Muscle of leg (tissue), 16 donors: ENCODE measurements at places on chromosomes 11 and 22. TPM values are rescaled to one million over a fixed set of nuclear protein-coding genes. Genes with fewer than 3 reads are reported as not detected.
A peak's percentile ranks its signal among the peaks of the same experiment; 100 is the strongest.

CCDC157 gene
- total RNA-seq, result 0.89 TPM

OR51E2 gene
- total RNA-seq, result 0.53 TPM

HEPHL1 gene
- not detected for total RNA-seq

PRR33 gene
- total RNA-seq, result 2.0 TPM

VSIG10L2 gene
- total RNA-seq, result 0.27 TPM

FOXR1 gene
- not detected for total RNA-seq

GRCh38 chr11:115745066-115745465 is 240.9 kb upstream of the CADM1 start:
- no peak for DNase-seq

- no peak for DNase-seq
These were observed 29.1 kb upstream of the CACNG2 start for GRCh38 chr22:36732609-36733008.

DNA sequence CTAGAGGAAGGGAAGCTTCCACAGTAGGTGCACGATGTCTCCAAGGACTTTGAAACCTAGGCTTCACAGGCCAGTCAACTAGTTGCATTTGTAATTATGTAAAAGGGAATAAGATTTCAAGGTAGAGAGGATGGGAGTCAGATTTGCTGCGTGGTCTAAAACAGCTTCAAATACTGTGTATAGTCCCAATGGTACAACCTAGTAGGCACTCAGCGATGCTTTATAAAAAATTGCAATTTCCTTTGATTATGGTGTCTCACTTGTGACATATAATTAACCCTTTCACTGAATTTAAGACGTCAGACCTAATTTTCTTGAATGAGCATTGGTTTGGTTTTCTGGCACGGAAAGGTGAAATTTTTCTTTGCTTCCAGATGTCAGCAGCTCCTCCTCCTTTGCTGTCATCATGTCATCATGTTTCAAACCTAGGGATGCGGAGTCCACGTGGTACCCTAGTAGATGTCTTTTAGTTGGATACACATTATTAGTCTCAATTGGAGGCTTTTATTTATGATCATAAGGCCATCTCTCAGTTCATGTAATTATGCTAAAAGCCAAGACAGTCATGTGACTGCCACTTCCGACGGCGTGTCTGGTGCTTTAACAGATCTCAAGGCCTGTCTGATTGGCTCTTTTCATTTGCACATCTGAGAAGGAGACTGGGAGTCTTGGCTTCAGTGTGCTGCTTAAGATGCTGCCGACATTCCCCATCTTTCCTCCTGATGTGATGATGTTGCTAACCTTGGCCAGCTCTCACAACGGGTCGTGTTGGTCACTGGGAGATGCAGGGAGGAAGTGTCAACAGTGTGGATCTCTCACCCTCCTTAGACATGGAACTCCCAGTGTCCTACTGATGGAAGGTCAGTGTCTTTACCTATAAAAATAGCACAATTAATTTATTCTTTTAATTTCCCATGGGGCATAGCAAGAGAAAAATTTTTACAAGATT is 134.0 kb downstream of the HIPK3 start:
- no peak for DNase-seq

GRCh38 chr11:36471577-36471976 is 38.5 kb downstream of the TRAF6 start:
- DNase-seq, result no peak

GRCh38 chr11:6606471-6607189 is 3.1 kb downstream of the ILK start:
- peak; percentile 98 for DNase-seq

GRCh38 chr11:80868831-80869230 is 1428.0 kb upstream of the TENM4 start:
- DNase-seq, result no peak

GRCh38 chr11:382081-382629 is 11.9 kb upstream of the PKP3 start:
- DNase-seq, result no peak

DNA sequence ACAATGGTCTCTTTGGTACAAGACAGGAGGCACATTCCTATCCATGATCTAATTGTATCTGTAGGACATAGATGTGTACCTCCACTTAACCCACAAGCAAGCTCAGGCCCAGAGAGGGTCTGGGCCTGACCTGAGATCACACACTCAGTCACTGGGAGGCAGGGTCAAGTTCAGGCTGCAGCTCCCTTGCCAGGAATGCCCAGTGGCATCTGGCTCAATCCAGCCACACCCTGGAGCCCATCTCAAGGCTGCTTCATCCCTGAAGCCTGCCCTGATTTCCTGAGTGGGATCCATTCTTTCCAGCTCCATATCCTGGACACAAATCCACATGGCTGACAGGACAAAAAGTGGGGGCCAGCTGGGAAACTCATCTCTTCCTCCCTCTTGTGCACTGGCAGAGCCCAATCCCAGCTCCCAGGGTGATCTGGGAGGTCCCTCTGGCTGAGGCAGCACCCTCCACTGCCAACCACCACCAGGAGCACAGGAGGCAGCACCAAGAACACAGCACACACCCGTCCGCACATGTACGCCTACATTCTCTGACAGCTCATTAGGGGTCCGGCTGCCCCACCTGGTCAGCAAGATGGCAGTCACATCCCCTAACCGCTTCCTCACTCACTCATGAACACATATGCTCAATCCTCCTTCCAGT is 39.2 kb upstream of the KLHL35 start:
- no peak for DNase-seq

GRCh38 chr11:91981995-91982394 is 242.6 kb upstream of the FAT3 start:
- peak; percentile 71 for DNase-seq

DNA sequence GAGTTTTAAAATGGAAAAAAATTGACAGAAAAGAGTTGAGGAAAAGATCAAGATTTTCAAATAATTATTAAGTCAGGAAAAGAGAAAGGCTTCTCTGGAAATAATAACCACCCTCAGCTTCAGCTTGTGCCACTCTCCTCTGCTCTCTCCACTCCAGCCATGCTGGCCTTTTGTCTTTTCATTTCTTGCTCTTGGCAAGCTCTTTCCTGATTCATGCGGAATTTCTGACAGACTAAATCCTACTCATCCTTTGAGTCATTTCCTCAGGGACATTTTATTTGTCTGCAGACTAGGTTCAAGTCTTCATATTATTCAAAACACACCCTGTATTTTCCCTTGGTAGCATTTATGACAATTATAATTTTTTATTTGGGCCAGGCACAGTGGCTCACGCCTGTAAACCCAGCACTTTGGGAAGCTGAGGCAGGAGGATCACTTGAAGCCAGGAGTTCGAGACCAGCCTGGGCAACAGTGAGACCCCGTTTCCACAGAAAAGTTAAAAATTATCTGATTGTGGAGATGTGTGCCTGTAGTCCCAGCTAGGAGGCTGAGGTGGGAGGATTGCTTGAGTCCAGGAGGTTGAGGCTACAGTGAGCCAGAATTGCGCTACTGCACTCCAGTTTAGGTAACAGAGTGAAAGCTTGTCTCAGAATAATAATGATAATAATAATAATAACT is 7.8 kb upstream of the P4HA3 start:
- peak; percentile 83 for DNase-seq

DNA sequence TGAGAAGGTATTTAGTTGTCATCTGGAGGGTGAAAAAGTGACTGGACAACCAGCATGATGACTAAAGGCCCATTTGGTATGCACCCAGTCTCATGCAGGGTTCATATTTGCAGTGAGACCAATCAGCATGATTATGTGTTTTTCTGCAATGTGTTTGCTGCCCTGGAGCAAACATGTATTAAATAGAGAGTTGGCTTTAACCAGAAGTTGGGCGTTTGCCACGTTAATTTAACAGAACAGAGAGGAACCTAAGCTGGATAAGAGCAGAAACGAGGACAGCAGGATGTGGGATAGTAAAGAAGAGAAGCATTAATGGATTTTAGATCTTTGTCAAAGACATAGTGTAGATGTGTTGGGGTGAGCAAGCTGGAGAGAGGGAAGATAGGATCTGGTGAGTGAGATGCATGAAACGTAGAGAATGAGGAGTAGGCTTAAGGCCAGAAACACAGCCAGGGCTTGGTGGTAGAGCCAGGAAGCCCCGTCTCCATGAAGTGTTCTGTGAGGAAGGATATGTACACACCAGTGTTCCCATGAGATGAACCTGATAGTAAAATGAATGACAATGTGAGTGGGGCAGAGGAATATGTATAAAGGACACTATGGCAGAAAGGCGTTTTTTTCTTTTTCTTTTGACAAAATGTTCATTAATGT is 164.0 kb upstream of the PDGFD start:
- DNase-seq, result peak; percentile 39

- no peak for DNase-seq
These were observed 37.6 kb downstream of the CLDN25 start for GRCh38 chr11:113817162-113817561.

DNA sequence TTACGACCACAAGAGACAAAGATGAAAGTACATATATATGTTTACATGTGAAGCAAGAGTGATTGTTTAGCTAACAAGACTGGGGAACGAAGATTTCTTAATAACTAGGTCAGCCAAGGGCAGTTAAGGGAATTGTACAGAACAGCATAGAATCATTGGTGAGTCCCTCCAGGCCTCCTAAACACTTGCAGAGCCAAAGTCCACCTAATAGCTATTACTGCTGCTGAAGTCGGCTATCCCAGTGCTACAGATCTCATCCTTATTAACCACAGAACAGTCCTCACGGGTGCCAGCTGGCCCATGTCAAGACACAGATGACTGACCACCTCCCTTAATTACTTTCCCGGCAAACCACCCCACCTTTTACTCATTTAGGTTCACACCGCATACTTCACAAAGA is 68.5 kb upstream of the OPCML start:
- peak; percentile 61 for DNase-seq

DNA sequence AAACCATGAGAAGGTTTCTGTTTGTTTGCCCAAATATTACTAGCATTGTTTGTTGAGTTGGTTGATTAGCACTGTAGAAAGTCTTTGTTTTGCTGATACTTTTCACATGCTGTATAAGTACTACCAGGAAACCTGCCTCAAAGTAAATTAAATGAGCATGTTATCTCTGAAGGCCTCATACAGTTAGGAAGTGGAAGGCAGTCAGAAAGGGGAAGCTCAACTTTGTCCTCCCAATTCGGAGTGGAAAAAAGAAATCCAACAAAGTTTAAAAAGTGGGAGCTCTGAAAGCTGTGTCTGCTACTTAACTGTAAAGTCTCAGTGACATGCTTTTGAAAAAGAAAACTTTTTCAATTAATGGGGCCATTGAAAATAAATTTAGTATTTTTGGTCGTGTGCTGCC is 188.3 kb upstream of the BLID start:
- DNase-seq, result peak; percentile 32
